Amniotic epithelial cell (primary cell): ENCODE measurements at places on chromosomes 16 and 17.

- DNase-seq = no peak
Measured at GRCh38 chr16:57613514-57613913, 14.9 kb upstream of the ADGRG1 start.

DNA sequence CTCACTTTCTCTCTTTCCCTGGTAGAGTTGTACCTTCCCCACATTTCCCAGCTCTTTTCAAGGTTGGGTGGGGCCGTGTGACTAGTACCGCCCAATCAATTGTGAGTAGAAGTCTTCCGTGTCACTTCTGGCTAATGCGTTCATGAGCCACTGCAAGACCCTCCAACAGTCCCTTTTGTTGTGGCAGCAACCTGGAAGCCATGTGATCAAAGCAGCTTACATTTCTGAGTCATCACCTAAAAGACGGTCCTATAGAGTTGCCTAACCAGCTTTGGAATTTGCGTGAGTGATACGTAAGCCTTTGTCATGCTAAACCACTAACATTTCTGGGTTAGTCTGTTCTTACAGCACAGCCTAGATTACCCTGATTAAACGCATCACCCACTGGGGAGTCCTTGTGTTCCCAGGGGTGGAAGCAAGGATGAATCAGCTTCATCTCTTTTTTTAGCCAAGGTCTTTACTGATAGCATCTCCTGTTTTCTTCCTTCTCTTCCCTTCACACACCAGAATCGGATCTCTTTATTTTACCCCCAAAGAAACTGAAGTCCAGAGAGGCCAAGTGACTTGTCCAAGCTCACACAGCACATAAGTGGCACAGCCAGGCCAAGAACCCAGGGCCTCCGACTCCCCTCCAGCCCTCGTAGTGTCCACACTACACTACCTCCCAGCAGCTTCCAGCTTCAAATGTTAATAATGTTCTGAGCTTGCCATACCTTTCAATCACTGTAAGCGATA is 366.3 kb upstream of the XYLT1 start:
- DNase-seq = peak; percentile 99

DNA sequence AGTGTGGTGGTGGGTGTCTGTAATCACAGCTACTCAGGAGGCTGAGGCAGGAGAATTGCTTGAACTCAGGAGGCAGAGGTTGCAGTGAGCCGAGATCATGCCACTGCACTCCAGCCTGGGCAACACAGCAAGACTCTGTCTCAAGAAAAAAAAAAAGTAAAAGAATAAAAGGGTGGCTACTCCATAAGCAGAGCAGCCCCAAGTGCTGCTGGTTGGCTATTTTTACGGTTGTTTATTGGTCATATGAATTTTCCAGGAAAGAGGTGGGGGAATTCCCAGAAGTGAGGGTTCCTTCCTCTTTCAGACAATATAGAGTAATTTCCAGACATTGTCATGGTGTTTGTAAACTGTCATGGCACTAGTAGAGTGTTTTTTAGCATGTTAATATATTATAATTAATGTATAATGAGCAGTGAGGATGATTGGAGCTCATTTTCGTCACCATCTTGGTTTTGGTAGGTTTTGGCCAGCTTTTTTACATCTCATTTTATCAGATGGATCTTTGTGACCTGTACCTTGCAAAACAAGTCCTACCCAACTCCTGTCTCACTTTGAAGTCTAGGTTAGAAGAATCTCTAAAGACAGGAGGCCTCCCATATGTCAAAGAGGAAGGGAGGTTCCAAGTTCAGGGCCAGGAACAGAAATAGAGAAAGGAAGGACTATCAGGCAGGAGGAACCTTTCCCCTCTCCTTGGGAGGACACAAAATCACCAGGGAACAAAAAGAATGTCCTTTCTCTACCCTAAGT is 39.1 kb downstream of the HOXB1 start:
- DNase-seq = no peak

DNA sequence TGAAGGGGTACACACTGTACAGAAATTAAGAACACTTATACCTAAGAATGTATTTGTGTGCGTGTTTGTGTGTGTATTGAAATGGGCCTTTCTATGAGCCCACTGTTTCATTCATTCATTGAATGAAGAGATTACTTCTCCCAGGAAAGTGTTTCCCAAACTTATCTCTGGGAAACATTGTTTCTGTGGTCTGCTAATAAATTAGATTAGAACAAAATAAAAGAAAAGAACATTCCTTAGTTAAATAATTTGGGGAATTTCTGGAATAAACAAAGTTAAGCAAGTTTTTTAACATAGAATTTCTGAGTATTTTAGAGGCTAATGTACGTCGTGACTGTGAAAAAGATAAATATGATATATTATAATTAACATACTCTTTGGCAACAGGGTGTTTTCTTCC is 402.4 kb upstream of the CDH11 start:
- peak; percentile 55 for DNase-seq

GRCh38 chr16:30351586-30352419 is 3.3 kb downstream of the CD2BP2 start:
- DNase-seq = peak; percentile 91

- DNase-seq = no peak
Measured at GRCh38 chr17:1630662-1631061, 2.0 kb upstream of the SLC43A2 start.

- no peak for DNase-seq
Measured at GRCh38 chr17:65208717-65209116, 71.5 kb downstream of the RGS9 start.

GRCh38 chr17:40564195-40564882 is 933 bp downstream of the CCR7 start:
- no peak for DNase-seq

GRCh38 chr17:66135896-66136295 is 56.0 kb downstream of the CEP112 start:
- DNase-seq = peak; percentile 37

DNA sequence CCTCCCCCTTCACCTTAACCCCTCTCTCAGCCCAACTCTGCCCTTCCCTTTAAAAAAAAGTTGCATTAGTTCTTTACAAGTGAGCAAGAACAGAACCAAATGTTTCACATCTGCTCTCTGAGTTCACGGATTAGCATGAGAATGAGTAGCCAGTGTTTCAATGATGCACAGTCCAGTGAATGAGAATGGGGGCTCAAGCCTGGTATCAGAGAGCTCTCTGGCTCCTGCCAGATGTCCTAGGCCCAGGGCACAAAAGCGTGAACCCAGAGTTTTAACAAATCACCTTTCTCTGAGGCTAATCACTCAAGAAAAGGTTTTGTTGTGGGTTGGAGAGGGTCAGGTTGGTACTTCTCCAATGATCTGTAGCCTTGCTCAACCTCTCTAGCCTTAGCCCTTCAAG is 41.5 kb upstream of the HS3ST3A1 start:
- no peak for DNase-seq

GRCh38 chr16:58461056-58461455 is 38.9 kb upstream of the NDRG4 start:
- no peak for DNase-seq

DNA sequence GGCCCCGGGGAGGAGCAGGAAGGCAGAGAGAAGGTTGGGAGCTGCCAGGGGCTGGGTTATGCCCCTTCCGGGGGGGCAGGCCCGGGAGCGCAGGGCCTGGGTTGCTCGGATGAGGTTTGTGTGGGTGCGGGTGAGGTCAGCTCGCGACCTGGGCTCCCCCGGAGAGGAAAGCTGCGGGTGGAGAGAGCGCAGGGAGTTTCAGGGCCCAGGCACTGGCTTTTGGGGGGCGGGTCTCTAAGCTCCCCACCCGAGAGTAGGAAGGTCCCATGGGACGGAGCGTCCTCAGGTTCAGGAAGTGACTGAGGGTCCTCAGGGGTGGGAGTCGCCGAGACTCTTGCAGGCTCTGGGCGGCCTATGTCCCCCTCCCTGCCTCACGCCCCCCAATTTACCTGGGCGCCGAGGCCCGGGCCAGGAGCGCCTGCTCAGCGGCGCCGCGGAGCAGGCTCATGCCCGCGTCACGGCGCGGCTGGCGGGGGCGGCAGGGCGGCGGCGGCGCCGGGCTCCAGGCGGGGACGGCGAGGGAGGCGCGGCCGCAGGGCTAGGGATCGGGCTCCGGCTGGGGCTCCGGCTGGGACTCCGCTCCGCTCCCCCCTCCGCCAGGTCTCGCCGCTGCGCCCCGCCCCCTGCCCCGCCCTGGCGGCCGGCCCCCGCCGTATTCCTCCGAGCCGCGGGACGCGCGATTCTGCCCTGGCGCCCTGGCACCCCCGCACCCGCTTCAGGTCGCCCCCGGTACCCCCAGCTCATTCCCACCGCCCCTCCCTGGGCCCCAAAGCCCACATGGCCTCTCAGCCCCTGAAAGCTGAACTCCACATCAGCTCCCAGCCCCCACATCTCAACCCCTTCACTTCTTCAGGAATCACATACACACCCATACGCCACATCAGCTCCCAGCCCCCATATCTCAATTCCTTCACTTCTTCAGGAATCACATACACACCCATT is at the start of gene DOK4:
TSS of gene DOK4 (minus strand) at position 578 of the 942 bp plus-strand sequence. CDS start 6,986 bp downstream, outside the sequence.
- DNase-seq = peak; percentile 55

- peak; percentile 29 for DNase-seq
Measured at GRCh38 chr17:45234641-45235415, 13.1 kb downstream of the FMNL1 start.

GRCh38 chr17:50612281-50612680 is 22.4 kb upstream of the ABCC3 start:
- no peak for DNase-seq

DNA sequence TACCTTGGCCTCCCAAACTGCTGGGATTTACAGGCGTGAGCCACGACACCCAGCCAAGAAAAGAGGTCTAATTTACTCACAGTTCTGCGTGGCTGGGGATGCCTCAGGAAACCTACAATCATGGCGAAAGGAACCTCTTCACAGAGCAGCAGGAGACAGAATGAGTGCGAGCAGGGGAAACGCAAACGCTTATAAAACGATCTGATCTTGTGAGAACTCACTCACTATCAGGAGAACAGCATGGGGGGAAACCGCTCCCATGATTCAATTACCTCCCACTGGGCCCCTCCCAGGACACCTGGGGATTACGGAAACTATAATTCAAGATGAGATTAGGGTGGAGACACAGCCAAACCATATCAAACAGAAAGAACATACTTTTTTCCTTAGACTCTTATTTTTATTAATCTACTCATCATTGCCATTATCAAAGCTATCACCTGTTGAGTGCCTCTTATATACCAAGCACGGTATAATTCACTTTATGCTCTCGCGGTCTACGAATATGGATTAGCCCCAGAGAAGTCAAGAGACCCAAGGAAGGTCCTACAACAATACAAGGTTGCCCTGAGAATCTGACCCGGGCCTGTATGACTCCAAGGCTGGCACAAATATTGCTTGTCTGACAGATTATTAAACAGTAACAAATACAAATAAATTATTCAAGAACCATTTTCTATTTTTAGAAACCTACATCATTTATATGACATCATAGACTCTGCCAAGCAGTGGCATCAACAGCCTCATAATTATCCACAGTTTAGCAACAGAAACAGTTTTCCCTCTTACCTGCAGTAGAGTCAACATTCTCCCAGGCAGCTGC is 2.4 kb downstream of the POLR3K start:
- DNase-seq = no peak

DNA sequence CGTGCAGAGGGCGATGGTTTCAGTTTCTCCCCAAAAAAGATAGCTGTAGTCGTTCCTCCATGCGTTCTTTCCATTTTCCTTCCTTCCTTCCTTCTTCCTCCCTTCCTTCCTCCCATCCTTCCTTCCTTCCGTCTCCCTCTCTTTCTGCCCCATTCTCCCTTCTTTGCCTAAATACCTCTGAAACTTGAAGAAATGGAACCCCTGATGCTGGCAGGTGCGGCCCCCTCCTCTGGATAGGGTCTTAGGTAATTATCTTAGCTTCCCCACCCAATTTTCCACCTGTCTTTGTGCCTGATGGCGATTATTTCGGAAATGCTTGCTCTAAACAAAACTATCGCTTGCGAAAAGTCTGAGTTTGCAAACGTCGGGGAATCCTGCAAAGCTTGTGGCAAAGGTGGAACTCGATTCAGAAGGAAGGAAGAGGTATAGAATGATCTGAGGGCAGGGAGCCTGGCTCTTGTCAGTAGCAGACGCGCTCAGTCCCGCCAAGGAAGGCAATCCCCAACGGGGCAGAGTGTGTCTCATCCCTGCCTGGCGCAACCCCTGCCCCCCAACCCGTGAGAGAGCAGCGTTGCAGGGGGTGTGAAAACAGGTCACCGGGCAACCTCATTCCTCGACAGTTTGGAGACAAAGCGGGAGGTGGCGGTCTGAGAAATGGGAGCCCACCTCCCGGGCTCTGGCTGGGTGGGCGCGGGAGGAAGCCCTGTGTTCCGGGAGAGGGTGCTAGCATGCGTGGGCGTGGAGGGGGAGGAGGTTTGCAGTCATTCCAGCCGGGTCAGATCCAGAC is 2.9 kb upstream of the CBX8 start:
- no peak for DNase-seq

GRCh38 chr16:54921206-54921824 is 9.3 kb upstream of the IRX5 start:
- peak; percentile 47 for DNase-seq

DNA sequence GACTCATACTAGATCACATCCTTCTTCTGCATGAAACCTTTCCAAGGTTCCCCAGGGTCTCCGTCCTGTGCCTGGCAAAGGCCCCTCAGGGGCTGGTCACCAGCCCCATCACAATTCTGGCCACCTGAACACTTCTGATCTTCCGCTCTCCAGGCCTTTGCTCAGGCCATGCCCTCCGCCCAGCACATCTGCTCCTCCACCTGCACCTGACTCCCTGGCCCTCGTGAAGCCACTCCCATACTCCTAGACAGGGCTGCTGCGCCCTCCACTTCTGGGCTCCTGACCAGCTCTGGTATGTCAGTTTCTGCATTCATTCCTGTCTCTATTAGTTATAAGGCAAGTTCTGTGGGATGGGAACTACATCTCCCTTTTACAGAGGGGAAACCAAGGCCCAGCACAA is 1.9 kb upstream of the MYL11 start:
- no peak for DNase-seq

GRCh38 chr17:7856011-7856810 is 1.1 kb downstream of the NAA38 start:
- peak; percentile 62 for DNase-seq

- no peak for DNase-seq
Measured at GRCh38 chr16:1371054-1371978, 19.6 kb downstream of the GNPTG start.

- no peak for DNase-seq
Measured at GRCh38 chr16:35734728-35735402, 2275.5 kb downstream of the TP53TG3F start.

- DNase-seq = no peak
Measured at GRCh38 chr17:28774206-28774605, 30.4 kb downstream of the TRAF4 start.

- peak; percentile 8 for DNase-seq
Measured at GRCh38 chr16:68592466-68593337, 52.4 kb upstream of the CDH3 start.

GRCh38 chr16:85372627-85373372 is 240.3 kb upstream of the GSE1 start:
- DNase-seq = peak; percentile 83

DNA sequence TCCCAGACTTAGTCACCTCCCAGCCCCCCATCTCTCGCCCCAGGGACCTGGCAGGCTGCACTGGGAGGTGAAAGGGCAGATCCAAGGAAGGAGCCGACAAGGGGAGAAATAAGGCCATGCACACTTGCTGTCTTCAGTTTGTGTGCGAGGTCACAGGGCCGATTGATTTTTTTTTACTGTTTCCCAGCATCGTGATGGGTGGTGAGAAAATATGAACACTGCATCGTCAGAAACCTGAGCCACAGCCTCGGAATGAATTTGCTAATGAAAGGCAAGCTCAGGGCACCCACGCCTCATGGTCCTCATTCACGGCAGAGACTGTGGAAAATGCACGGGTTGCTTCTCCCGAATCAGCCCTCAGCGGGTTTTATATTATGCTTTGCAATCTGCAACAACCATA is 98.0 kb downstream of the SOCS1 start:
- DNase-seq = no peak
